ENCODE measurements at places on chromosomes 3 and 15.

DNA sequence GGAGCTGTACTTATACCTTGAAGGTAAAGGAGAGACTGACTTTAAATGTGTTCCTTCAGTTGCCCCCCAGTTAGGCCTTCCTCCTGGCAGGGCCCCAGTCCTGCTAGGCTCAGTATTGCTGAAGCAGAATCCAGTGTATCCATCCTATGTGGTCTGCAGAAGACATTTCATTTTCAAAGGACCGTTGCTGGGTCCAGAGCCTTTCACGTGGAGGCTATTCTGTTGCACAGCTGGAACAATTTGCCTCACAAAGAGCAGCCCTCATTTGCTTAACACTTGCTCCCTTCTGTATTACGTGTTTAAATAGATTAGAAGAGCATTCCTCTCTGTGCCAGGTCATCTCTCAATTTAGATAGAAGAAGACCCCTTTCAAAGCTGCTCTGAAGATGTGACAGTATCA lies 78.9 kb upstream of the CFAP20DC start:
- no peak for DNase-seq

DNA sequence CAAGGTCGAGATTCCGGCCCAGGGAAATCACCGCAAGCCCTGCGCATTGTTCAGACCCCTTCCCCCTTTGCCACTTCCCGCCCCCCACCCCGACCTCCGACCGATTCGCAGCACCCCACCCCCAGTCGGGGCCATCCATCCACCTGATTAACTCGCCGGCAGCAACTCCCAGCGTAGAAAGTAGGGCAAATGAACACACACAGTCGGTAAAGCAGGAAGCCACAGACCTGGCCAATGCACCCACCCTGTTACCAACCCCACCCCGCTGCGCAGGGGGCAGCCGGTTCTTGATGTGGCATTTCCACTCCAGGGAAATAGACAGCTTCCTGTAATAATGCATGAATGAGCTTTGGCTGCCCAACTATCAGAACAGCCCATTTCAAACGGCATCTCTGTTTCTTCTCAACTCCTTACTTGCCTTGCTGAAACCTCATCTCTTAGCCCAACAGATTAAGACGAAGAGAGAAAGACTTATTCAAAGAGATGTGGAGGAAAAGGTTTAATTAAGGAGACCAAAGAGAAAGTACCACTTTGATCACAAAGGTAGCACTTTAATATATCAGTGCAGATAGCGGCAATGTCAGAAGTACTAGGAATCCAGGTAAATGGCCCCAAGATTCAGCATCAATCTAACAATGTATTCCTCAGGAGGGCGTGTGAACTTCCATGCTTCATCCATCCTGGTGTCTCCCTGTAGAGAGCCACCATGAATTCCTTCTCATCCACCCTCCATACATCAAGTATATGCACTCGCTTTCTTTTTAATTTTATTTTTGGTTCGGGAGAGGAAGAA lies 1.9 kb downstream of the TNIK start:
- no peak for DNase-seq

- no peak for DNase-seq
Measured at GRCh38 chr3:81432456-81432855, 329.0 kb downstream of the GBE1 start.

- peak; percentile 66 for DNase-seq
Measured at GRCh38 chr3:50316657-50317242, 5.8 kb downstream of the HYAL2 start.

DNA sequence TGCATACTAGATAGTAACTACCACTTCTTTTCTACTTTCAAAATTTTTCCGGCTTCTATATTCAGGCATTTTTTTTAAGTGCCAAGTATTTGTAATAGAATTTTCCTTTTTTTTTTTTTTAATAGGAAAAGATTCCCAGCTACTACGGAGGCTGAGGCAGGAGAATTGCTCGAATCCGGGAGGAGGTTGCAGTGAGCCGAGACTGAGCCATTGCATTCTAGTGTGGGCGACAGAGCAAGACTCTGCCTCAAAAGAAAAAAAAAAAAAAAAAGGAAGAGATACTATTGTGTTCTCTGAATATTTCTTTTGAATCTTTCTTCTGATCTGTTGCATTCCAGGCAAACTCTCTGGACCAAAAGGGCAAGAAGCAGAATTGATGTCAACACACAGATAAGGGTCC lies 557.3 kb downstream of the FGF12 start:
- DNase-seq = peak; percentile 26

GRCh38 chr3:115855911-115856310 lies 232.6 kb downstream of the GAP43 start:
- no peak for DNase-seq

- DNase-seq = no peak
Measured at GRCh38 chr15:67198157-67198754, 56.2 kb downstream of the AAGAB start.

- no peak for DNase-seq
Measured at GRCh38 chr15:53400986-53401385, 358.5 kb downstream of the WDR72 start.

- DNase-seq = no peak
Measured at GRCh38 chr15:67142767-67143100, 77.3 kb downstream of the SMAD3 start.
